ENCODE measurements at places on chromosomes 1 and 21. TPM values are rescaled to one million over a fixed set of nuclear protein-coding genes. Genes with fewer than 3 reads are reported as not detected.

GRCh38 chr1:78501203-78501602 lies 10.4 kb downstream of the PTGFR start:
- ATAC-seq: no peak

DNA sequence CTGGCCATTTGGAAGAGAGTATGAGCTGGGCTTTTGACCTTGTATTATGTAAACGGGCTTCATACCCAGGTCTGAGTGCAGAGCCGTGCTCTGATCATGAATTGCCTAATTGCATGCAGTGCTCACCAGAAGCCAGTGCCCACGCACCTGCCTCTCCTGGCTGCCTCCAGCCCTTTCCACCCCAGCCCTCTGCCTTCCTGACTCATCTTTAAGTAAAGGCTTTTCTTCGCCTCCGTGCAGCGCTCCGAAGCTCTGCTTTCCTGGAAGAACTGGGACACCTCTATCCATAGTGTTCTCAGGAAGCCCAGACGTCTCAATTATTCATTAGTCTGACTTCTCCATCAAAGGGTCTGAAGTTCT lies 413.7 kb downstream of the PTPRU start:
- ATAC-seq: no peak

DNA sequence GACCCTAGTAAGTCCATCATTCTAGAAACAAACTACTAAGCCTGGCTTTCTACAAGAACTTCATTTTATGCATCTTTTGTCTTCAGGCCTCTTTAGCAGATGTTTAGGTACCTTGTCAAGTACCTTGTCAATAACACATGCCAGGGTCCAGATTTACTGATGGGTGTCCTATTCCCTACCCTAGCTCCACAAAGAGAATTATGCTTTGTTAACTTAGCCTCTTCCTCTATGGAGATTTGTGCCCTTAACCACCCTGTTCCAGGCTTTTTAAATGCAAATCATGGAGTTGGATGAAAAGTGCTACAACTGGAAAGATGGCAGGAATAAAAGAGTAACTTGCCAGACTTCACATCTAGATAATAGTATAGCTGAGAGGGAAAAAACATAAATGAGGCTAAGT lies 42.7 kb downstream of the SPATA46 start:
- ATAC-seq: no peak

DNA sequence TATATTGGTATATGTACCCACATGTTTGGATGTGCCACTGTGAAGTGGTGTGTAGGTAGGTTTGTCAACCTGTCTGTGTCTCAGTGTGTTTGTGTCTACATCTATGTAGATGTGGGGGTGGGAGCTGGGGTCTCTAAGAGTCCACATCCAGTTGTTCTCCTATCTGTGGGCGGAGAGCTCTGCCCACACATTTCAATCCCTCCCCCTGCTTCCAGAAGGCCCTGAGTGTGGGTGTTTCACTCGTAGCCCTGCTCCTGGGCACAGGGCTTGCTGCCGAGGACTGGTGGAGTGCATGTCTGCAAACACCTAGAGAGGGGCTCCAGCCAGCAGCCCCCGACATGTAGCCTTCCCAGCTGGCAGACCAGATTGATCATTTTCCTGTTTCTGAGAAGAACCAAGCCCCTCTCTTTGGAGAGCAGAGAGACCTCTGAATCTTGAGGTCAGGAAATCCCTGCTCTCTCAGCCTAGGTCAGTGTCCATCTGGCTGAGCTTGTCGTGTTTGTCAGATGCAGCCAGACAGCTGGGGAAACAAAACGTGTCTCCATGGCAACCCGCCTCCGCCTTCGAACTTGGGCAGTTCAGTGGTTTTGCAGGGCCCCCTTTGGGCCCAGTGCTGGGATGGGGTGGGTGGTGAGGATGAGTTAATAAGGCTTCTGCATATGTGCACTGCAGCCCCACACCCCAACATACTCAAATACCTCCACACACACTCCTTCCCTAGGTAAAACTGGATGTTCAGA lies 31.2 kb upstream of the SYNC start:
- ATAC-seq: no peak

The BCL2L15 gene
- total RNA-seq: not detected
